ENCODE measurements at places on chromosomes 6 and 20.

DNA sequence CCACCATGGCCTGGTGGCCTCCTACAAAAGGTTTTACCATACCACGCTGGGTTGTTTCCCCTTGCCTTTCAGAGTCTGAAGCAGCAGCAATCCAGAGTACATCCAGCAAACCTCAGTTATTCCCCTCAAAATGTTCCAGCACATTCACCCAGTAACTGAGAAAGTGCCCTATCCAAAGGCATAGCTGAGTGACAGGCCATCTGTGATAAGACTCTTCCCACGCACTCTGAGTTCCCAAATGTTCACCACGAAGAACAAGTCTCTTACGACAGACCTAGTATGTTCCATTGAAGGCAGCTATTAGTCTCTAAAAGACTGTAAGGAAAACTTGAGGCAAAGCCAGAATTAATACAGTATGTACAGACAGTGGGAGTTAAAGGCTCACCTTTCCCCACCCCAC lies 31.6 kb upstream of the C20orf144 start:
- H3K27me3 ChIP-seq, result no peaks in the 10 kb centered on the region
- peaks cover 4% of the 10 kb centered on the region for H3K4me1 ChIP-seq
- H3K4me3 ChIP-seq, result no peak overlapping the region

- H3K27me3 ChIP-seq, result no peaks in the 10 kb centered on the region
- peaks cover 49% of the 10 kb centered on the region for H3K36me3 ChIP-seq
- peak overlapping the region; percentile 15 for H3K27ac ChIP-seq
Measured at GRCh38 chr6:42257063-42257462, 39.4 kb upstream of the MRPS10 start.

- H3K27ac ChIP-seq, result no peak overlapping the region
- H3K27me3 ChIP-seq, result no peaks in the 10 kb centered on the region
- H3K36me3 ChIP-seq, result no peaks in the 10 kb centered on the region
- peaks cover 22% of the 10 kb centered on the region for H3K4me1 ChIP-seq
- H3K4me3 ChIP-seq, result no peak overlapping the region
- ATAC-seq, result peak; percentile 24
Measured at GRCh38 chr6:139364302-139364981, 10.0 kb downstream of the CITED2 start.

DNA sequence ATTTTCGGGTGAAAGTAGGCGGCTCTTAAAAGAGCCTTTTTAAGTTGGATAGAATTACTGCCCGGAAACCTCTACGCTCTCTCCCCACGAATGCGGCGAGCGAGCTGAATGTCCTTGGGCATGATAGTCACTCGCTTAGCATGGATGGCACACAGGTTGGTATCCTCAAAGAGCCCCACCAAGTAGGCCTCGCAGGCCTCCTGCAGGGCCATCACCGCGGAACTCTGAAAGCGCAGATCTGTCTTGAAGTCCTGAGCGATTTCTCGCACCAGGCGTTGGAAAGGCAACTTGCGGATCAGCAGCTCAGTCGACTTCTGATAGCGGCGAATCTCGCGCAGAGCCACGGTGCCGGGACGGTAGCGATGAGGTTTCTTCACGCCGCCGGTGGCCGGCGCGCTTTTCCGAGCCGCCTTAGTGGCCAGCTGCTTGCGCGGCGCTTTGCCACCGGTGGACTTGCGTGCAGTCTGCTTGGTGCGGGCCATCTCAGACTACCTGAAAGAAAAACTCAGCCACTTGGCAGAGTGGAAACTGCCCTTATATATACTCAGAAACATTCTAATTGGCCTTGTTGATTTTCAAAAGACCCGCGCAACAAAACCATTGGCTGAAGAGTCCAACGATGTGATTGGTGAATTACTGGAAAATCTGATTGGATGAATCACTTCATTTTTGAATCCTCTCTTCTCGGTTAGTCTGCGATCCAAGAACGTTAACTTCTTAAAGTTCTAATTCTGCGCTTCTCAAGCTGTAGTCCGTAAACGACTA lies 93.9 kb upstream of the BTN3A2 start:
- H3K27ac ChIP-seq, result no peak overlapping the region
- no peaks in the 10 kb centered on the region for H3K36me3 ChIP-seq
- H3K4me3 ChIP-seq, result no peak overlapping the region
- peak; percentile 42 for ATAC-seq
- no peaks in the 10 kb centered on the region for H3K27me3 ChIP-seq
- H3K4me1 ChIP-seq, result peaks cover 4% of the 10 kb centered on the region

GRCh38 chr6:22829070-22829469 lies 259.7 kb downstream of the HDGFL1 start:
- H3K27ac ChIP-seq, result no peak overlapping the region
- H3K27me3 ChIP-seq, result no peaks in the 10 kb centered on the region
- H3K4me1 ChIP-seq, result no peaks in the 10 kb centered on the region
- no peaks in the 10 kb centered on the region for H3K36me3 ChIP-seq
- ATAC-seq, result no peak

- H3K27me3 ChIP-seq, result no peaks in the 10 kb centered on the region
- no peak for ATAC-seq
- peak overlapping the region; percentile 31 for H3K27ac ChIP-seq
- H3K36me3 ChIP-seq, result no peaks in the 10 kb centered on the region
Measured at GRCh38 chr6:144341831-144342527, 56.8 kb downstream of the UTRN start.

DNA sequence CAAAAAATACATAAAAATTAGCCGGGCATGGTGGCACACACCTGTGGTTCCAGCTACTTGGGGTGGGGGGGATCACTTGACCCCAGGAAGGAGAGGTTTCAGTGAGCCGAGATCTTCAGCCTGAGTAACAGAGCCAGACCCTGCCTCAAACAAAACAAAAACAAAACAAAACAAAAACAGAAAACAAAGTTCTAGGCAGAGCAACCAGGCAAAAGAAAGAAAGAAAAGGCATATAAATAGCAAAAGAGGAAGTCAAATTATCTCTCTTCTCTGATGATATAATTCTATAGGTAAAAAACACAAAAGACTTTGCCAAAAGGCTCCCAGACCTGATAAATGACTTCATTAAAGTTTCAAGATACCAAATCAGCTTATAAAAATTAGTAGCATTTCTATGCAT lies 446.9 kb downstream of the HAO1 start:
- H3K27ac ChIP-seq, result no peak overlapping the region
- H3K4me1 ChIP-seq, result no peaks in the 10 kb centered on the region
- no peaks in the 10 kb centered on the region for H3K36me3 ChIP-seq
- no peak overlapping the region for H3K4me3 ChIP-seq
- no peaks in the 10 kb centered on the region for H3K27me3 ChIP-seq
- no peak for ATAC-seq

DNA sequence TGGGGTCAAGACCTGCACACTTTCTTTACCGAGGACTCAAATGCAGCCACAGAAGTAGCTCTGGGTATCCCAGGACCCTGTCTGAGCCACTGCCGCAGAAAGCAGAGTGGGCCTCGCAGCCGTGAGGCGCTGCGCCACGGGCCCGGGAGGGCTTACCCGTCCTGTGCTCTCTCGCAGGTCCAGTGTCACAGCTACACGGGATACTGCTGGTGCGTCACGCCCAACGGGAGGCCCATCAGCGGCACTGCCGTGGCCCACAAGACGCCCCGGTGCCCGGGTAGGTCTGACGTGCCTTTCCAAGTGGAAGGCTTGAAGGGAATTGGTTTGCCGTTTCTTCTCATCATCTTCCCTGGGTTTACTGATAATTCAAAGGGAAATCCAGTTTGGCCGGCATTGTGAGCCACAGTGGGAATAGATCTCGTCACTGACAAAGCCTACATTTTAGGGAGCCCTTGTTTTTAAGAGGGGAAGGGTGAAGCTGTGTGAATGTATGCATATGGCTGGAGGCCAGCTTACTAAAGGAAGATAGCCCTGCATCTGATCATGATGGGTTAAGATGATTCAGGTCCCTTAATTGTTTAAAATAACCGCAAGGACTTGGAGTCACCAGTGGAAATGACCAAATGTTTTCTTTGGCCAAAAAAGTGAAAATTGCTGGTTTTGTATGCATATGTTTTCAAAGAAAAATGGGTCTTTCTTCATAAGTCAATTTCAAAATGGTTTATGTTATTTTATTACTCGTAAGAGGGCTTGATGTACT lies 86.6 kb downstream of the SMOC2 start:
- no peak overlapping the region for H3K27ac ChIP-seq
- ATAC-seq, result no peak
- no peaks in the 10 kb centered on the region for H3K4me1 ChIP-seq
- H3K4me3 ChIP-seq, result no peak overlapping the region

- no peak overlapping the region for H3K27ac ChIP-seq
- H3K27me3 ChIP-seq, result no peaks in the 10 kb centered on the region
- no peaks in the 10 kb centered on the region for H3K4me1 ChIP-seq
- ATAC-seq, result no peak
- H3K36me3 ChIP-seq, result no peaks in the 10 kb centered on the region
Measured at GRCh38 chr20:22825546-22825945, 209.6 kb upstream of the SSTR4 start.

DNA sequence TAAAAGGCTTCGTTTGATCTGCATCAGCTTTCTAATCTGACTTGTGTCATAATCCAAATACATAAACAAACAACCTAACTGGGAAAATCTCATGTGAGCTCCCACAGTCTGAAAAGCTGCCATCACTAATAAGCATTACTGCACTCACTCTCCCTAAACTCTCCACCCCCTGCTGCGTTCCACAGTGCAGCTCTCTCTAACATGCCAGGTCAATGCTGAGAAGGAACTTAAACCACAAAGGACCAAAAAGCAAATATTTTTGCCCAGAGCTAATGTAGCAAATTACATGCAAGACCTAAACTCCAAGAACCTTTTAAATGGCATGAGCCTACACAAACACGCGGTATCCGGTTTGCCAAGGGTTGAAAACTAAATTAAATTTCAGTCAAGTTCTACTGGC lies 542.3 kb upstream of the JARID2 start:
- no peak for ATAC-seq
- no peaks in the 10 kb centered on the region for H3K36me3 ChIP-seq
- H3K4me3 ChIP-seq, result no peak overlapping the region
- H3K27ac ChIP-seq, result no peak overlapping the region
- no peaks in the 10 kb centered on the region for H3K27me3 ChIP-seq

DNA sequence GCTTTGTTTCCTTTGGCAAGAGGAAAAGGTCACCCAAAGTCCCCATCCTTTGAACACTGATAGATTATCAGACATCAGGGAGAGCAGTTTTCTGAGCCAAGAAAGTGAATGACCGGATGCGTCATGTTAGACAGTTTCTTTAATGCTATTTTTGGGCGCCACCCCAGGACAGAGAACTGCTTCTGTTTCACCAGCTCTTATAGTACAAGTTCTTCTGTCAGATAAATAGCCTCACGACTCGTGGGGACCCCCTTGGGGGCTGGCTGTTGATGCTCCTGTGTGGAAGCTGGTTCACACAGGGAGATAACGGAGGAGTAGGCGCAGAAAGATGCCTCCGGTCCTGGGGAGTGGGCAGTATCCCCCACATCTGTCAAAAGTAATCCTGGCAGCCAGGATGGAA lies 54.6 kb downstream of the NPEPL1 start:
- H3K4me3 ChIP-seq, result no peak overlapping the region
- H3K36me3 ChIP-seq, result no peaks in the 10 kb centered on the region
- H3K4me1 ChIP-seq, result no peaks in the 10 kb centered on the region
- H3K27me3 ChIP-seq, result peaks cover 48% of the 10 kb centered on the region
- no peak overlapping the region for H3K27ac ChIP-seq

Measured in activated T-helper 17 cell treated with anti-CD3 and anti-CD28 coated beads, Interleukin-2, amount 50 U/mL, for 72 hours (primary cell).